Skeletal muscle cell (primary cell): ENCODE measurements at places on chromosomes 12 and 14.

- no peak for DNase-seq
Measured at GRCh38 chr14:68986926-68987652, 8.0 kb upstream of the ACTN1 start.

DNA sequence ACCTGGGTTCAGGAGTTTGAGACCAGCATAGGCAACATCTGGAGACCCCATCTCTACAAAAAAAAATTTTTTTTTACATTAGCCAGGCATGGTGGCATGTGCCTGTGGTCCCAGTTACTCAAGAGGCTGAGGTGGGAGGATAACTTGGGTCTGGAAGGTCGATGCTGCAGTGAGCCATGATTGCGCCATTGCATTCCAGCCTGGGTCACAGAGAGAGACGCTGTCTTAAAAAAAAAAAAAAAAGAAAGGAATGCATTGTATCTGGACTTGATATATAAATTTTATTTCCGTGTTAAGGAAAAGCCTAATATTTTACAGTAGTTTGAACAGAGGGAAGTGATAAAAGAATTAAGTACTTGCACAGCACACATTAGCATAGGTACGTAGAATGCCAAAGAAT, 97.2 kb downstream of the ZC3H14 start:
- no peak for DNase-seq

GRCh38 chr14:22668863-22669262, 24.7 kb upstream of the OR6J1 start:
- no peak for DNase-seq

DNA sequence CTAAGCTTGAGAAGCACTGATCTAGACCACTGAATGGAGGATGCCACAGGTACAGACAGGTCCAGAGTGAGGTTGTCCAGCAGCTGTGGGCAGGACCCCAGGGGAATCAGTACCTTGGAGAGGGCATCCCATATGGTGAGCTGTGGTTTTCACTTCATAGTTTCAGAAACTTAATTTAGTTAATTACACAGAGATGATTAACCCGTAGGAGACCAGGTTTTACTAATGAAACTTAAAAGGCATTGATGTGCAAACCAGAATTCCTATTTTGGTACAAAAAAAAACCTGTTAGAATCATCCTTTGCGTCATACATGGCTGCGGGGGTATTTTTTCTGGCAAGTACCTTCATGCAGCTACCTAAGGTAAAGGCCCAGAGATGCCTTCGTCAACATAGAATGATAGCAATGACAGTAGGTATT, 159.3 kb downstream of the DACT1 start:
- DNase-seq, result no peak

- DNase-seq, result no peak
Measured at GRCh38 chr12:113232840-113233585, 11.7 kb downstream of the TPCN1 start.

GRCh38 chr12:117347588-117347987, 13.8 kb downstream of the NOS1 start:
- no peak for DNase-seq

GRCh38 chr12:108597559-108598471, at the start of gene TMEM119:
Gene TMEM119, minus strand, starts transcription at chr12:108598084. Its CDS starts 5,701 bp downstream, at chr12:108592383.
- DNase-seq, result no peak

GRCh38 chr14:102264355-102264754, 40.6 kb downstream of the MOK start:
- no peak for DNase-seq

DNA sequence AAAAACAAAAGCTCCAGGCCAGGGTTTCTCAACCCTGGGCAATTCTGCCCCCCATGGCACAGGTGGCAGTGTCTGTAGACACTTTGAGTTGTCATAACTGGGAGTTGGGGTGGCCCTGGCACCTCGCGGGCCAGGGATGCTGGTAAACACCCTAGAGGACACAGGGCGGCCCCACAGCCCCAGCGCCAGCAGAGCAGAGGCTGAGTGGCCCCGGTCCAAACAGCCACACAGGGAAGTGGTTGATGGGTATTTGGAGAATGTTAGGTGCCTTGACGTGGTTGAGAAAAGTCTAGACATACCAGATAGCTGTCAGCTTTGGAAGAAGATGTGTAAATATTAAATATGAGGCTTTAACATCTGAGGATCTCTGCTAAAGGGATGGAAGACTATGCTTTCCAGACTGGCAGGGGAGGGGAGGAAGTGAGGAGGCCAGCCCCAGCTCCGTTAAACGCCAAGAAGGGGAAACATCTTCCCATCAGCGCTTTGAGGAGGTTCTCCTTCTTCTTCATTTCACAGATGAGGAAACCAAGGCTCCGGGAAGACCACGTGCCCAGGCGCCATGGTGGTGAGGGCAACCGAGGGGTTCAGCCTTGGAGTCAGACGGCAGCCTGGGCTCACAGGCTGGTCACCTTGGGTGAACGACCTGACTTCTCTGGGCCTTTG, 103.7 kb downstream of the SCARB1 start:
- DNase-seq, result no peak

GRCh38 chr12:87344699-87345098, 684.5 kb downstream of the C12orf50 start:
- no peak for DNase-seq

- DNase-seq, result no peak
Measured at GRCh38 chr12:65443038-65443437, 164.6 kb downstream of the MSRB3 start.

- no peak for DNase-seq
Measured at GRCh38 chr14:35766700-35767082, 42.4 kb downstream of the RALGAPA1 start.

- DNase-seq, result no peak
Measured at GRCh38 chr14:45906257-45906656, 653.3 kb upstream of the MIS18BP1 start.

DNA sequence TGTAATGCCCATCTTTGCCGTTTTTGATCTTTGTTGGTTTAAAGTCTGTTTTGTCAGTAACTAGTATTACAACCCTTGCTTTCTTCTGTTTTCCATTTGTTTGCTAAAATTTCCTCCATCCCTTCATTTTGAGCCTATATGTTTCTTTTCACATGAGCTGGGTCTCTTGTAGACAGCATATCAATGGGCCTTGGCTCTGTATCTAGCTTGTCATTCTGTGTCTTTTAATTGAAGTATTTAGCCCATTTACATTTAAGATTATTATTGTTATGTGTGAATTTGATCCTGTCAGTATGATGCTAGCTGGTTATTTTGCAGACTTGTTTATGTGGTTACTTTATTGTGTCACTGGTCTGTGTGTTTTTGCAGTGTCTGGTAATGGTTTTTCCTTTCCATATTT, 913.2 kb downstream of the TRHDE start:
- no peak for DNase-seq

DNA sequence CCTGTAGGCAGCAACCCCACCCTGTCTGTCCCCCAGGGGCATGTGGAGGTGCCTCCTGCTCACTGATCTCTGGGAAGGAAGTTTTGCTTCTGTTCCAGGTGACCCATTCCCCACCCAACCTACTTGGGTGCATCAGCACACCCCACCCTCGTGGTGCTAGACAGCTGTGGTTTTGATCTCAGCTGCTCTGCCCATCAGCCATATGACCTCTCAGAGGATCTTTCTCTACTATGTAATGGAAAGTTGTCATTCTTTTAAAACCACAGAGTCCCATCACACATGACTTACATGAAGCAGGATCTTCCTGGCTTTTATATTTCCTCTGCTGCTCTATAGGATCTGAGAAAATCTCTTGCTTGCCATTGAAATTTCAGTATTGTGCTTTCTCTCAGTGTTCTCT, 13.5 kb upstream of the KRT82 start:
- no peak for DNase-seq

- DNase-seq, result no peak
Measured at GRCh38 chr12:107635139-107635538, 50.5 kb upstream of the PWP1 start.

- no peak for DNase-seq
Measured at GRCh38 chr12:62760779-62761178, 174.2 kb downstream of the PPM1H start.

DNA sequence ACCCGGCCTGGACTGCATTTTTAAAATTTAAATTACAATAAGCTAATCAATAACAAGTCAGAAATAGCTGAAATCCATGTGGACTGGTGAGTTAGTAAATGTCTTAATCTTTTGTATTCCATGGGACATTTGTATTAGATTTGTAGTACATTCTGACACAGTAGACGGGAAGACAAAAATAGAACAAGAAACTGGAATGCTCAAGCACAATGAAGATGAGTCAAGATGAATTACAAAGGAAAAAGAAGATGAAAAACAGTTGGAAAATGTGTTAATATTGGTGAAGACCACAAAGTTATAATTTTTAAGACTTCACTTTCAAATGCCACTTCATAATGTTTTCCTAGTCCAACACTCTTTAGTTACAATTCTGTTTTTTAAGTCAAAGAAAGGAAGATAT, 97.8 kb upstream of the FERMT2 start:
- DNase-seq, result no peak

- peak; percentile 20 for DNase-seq
Measured at GRCh38 chr12:11500188-11500860, 105.0 kb upstream of the PRB2 start.

GRCh38 chr12:54879579-54879978, 25.3 kb downstream of the MUCL1 start:
- DNase-seq, result no peak

DNA sequence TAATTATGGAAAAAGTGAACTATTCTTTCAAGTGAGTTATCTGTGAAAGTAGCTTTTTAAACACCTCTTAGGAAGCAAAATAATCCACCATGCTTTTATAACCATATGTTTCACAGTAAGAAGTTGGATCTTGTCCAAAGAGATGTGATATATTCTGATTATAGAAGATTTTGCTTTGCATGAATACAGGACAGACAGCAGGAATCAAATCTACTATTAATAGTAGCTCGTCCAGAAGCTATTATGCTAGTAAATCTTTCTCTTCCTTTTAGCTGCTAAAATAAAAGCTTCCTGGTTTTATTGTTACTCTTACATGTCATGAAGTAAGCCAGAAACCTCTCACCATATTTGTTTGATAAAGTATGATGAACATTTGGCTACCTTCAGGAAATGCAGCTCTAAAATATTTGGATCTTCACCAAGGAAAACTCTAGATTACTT, 257.0 kb downstream of the IPO8 start:
- DNase-seq, result no peak

DNA sequence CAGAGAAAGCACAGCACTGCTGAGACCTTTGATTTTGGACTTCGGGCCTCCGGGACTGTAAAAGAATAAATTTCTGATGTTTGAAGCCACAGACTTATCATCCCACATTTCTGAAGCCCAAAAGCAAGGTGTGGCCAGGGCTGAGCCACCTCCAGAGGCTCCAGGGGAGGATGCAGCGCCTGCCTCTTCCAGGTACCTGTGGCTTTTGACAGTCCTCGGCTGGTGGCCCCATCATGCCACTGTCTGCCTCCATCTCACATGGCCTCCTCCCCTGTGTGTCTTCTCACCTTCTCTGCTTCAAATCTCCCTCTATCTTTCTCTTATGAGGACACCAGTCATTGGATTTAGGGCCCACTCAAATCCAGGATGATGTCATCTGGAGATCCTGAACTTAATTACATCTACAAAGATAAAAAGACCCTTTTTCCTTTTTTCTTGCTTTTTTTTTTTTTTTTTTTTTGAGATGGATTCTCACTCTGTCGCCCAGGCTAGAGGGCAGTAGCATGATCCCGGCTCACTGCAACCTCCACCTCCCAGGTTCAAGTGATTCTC, 15.4 kb downstream of the GSC start:
- no peak for DNase-seq

DNA sequence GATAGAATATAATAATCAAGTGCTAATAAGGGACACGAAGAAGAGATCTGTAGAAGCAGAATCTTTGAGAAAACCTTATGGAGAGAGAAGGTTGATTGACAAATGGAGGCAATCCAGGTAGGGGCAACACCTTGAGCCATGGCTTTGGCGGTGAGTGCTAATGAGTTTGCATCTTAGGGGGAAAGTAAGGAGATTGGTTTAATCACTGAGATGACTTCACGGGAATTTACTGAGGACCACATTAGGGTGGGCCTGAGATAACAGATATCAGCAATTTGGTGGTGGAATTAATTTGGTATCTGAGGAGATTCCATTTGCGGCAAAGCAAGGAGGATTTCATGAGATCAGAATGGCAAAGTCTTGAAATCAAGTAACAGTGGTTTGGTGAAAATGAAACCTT, 1.8 kb upstream of the LARP4 start:
- DNase-seq, result no peak

GRCh38 chr14:29043737-29044136, 277.1 kb downstream of the FOXG1 start:
- DNase-seq, result no peak

GRCh38 chr12:94235848-94236247, 87.5 kb downstream of the PLXNC1 start:
- no peak for DNase-seq

DNA sequence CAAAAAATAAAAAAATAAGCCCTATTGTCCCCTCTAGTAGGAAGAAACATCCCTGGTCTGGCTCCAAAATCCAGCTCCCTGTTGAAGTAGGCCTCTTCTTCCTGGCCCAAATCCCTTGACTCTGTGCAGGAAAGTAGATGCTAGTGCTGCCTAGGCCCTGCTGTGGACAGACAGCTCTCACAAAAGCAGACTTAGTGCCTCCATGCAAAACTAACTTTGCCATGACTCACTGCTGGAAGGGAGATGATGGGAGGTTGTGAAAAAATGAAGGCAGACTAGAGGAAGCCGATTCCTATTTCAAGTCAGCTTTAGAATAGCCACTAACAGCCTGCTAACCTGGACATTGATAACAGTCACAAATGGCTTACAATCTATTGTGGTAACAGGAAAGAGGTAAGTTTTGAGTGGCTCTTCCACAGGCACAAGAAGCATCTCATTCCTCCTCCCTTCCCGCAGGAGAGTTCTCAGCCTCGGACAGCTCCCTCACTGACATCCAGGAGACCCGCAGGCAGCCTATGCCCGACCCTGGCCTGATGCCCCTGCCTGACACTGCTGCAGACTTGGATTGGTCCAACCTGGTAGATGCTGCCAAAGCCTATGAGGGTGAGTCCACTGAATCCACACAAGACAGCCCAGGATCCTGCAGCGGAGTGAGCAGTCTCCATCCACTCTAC, 198.9 kb upstream of the RGS6 start:
- peak; percentile 33 for DNase-seq
